Stimulated activated CD4-positive, alpha-beta T cell treated with anti-CD3 and anti-CD28 coated beads, Interleukin-4, amount 100 ng/mL, for 4 hours (primary cell): ENCODE measurements at places on chromosomes 7 and 10.

DNA sequence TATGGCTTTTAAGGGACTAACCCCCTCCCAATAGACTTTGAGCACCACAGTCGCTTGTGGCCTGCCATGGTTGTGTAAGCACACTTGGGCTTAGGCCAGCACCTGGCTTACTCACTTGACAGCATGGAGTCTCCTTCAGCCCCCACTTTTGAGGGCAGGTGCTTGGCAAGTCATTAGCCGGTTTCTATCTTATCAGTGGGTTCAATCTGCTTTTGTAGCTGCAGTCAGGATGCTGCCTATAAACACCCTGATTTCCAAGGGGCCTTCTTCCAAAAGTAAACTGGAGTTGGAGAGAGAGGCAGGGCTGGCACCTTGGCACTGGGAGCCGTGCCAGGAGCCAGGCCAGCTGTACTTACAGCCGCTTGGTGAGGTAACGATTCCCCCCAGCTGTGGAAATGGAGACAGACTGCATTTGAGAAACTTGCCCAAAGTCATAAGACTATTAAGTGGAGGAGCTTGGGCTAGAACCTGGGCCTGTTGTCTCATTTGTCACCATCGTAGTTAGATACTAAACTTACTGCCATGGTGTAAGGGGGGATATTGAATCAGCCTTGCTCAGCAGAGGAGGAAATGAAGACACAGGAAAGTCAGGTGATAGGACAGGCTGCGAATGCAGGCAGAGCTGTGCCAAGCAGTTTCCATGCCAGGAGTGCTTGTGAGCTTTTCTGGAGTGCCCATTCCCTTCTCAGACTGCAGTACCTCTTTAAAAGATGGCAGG lies 92.2 kb upstream of the EFCAB10 start:
- no peak for DNase-seq

DNA sequence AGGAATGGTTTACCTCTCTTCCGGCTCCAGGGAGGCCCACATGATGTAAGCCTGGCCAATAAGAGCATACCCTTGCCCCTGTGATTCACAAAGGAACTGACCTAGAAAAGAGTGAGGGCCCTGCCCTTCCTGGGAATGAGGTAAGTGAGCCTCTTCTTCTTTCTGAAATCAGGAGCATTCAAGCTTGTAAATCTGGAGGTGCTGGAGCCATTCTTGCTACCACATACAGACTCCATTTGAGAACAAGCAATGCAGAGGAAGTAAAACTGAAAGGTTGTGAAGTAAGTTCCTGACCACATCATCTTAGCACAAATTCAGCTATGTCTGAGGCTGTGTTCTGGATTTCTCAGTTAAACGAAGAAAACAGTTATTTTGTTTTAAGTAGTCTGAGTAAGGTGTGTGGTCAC lies 132.2 kb downstream of the CD36 start:
- DNase-seq = no peak

- no peak for DNase-seq
Observed at GRCh38 chr7:77407906-77408305, 8.2 kb downstream of the GSAP start.

DNA sequence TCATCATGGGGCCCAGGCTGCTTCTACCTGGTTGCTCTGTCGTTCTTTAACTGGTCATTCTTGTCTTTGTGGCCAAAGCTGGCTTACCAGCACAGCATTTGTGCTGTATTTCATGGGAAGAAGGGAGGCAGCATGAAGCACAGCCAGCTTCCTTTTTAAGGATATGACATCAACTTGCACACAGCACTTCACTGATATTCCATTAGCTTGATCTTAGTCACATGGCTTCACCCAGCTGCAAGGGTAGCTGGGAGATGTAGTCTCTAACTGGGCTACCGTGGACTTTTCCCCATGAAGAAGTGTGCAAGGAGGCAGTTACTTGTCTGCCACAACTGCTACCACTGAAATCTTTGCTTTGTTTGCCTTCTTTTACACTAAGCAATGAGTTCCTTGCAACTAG lies 525.2 kb downstream of the LRMDA start:
- DNase-seq = no peak

GRCh38 chr10:85645926-85646711 lies 720.5 kb downstream of the GRID1 start:
- no peak for DNase-seq

- DNase-seq = no peak
Observed at GRCh38 chr7:112362731-112363131, 87.5 kb upstream of the IFRD1 start.
